ENCODE measurements at places on chromosomes 11 and 22.

- no peak for DNase-seq
Measured at GRCh38 chr11:17811352-17811751, 76.8 kb downstream of the KCNC1 start.

GRCh38 chr11:35192347-35192746, 53.4 kb downstream of the CD44 start:
- no peak for DNase-seq

DNA sequence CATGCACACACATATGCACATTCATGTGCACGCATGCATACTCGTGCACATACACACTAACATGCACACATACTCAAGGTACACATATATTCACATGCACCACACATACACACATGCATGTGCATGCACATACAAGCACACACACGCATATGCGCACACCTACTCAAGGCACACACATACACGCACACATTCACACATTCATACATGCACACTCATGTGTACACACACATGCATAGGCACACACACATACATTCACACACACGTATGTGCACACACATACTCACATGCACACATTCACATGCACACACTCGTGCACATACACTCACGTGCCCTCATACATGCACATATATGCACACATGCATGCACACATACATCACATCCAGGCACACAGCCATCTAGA, 489.0 kb downstream of the MN1 start:
- no peak for DNase-seq

DNA sequence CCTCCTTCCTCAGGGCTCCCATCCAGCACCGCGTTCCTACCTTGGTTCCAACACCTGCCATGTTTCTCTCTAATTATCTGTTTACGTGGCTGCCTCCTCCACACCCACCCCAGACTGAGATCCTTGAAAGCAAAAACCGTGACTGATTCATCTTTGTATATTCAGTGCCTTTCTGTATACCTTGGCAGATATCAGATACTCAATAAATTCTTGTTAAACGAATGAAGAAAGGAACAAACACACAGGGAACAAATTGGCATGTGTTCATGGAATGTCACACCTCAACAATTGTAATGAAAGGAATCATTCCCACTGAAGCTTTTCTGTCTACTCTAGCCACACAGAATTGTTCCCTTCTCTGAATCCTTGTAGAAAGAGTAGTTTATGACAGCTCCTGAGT, 20.4 kb upstream of the LRRC55 start:
- DNase-seq, result no peak

- no peak for DNase-seq
Measured at GRCh38 chr11:31246451-31247165, 122.9 kb downstream of the DCDC1 start.

GRCh38 chr22:38733329-38733723, 22.5 kb downstream of the SUN2 start:
- DNase-seq, result no peak

Measured in dorsolateral prefrontal cortex (tissue), 122 donors.